GF-D8 (cell line): ENCODE measurements at places on chromosomes 5 and 9.

- DNase-seq, result no peak
These were observed 19.9 kb upstream of the ZSWIM6 start for GRCh38 chr5:61311836-61312808.

DNA sequence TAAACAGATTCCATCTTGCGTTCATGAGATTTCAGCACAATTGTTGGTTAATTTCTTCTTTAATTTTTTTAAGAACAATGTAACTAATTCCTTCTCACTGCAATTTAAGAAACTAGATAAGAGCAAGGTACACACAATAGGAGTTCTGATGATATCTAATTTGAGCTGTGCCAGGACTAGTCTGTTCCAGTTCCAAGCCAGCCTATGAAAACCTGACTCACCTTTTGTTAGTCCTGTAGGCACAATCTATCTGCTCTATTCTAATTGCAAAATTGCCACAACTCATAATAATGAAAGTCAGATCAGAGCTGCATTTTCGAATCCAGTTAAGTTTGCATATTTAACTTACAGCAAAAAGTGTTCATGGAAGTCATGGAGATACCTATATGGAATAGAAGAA, 494.1 kb upstream of the TUSC1 start:
- no peak for DNase-seq

DNA sequence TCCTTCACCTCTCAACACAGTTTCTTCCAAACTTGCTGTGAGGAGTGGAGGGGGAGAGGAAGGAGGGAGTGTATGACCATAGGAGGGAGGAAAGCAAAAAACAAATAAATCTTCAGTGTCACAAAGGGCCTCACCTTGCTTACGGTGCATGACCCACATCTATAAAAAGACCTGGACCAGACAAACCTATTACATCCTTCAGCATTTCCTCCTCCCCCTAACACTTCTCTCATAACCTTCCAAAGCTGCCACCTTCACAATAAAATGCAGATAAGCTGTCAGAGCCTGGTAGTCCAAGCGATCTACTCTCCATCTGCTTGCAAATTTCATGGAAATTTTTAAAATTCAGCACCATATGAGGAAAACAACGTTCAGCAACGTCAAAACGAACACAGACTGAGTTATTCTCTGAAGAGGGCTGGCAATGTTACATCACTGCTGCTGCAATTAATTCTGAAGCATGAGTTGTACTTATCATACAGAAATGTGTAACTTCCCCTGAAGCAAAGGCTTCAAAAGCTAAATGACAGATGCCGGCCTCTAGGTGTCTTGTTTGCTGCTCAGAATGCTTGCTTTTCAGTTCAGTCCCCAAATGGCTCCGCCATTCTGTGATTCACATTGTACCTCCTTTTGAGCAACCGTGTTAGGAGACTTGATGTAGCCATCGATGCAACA, 62.9 kb downstream of the EFNA5 start:
- DNase-seq, result no peak

DNA sequence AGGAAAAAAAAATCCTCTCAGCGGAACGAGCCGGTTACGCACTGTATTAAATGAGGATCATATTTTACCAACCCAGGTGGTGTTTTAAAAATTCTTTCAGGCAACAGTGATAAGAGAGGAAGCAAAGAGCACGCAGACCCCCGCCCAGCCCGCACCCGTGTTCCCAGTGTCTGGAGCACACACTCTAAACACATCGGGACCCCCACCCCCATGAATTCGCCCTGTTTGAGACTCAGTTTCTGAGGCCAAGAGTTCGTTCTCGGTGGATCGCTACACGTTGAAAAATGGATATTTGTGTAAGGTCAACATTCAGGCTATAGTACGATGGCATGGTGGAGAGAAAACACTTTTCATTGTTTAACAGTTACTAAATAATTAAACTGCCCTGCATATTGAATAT, 196.3 kb downstream of the MEF2C start:
- no peak for DNase-seq

DNA sequence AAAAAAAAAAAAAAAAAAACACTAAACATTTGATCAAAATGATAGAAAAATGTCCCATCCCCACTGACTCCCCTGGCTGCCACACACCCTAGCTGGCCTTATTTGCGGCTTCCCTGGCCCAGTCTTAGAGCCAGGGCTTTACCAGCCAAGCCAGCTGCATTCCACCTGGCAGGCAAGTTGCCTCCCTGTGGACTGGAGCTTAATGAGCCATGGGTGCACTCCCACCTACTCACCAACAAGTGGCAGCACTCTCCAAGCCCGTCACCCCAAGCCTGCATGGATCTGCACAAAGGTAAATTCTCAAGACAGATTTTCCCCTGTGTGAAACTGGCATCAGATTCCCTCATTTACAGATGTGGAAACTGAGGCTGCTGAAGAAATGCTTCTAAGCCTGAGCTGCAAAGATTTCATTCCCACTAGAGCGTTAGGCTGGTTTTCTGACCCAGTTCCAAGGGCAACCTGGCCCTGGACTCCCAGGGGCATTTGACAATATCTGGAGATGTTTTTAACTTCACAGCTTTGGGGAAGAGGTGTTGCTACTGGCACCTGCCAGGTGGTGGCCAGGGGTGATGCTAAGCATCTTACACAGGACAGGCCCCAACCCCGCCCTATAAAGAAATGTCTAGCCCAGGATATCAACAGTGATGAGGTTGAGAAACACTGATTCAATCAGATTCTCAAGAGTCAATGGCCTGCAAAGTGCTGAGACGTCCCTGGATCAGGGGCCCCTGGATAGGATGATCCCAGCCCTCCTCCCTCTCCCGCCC, 21.9 kb upstream of the VDAC1 start:
- no peak for DNase-seq

GRCh38 chr9:27157097-27157496, 48.1 kb downstream of the TEK start:
- DNase-seq, result no peak

DNA sequence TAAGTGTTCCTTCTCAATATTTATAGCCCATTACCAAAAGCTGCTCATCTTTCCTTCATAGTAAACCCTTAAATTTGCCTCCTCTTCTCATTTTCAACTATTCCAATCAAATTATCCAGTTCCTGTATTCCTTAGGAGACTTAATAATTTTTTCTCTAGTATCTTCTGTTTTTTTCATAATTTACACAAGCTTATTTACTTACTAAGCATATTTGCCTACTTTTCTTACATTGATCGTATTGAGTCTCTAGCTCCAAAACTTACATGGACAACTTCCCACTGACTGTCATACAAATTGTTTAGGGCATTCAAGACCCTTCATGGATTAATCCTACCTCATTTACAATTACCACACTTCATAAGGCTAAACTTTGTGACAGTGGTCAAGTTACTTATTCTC, 3.6 kb downstream of the CERT1 start:
- DNase-seq, result no peak

GRCh38 chr5:126777257-126777974, 480 bp downstream of the LMNB1 start:
- peak; percentile 2 for DNase-seq

DNA sequence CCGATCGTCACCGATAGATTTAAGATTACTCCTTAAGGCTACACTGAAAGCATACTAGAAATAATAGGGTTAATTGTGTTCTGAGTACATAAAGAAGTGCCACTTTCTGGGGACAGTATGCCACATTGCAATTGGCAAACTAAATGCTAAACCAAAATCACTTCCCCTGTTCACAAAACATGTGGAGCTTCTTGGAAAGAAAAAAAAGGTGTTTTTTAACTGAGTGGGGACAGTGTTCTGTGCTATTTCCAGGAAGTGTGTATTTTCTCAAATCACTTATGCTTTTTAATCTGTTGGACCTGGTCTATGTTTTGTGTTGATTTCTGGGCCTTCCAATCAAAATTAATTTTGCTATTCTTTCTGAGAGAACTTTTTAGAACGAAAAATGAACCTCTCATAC, 149.3 kb upstream of the MPDZ start:
- no peak for DNase-seq

DNA sequence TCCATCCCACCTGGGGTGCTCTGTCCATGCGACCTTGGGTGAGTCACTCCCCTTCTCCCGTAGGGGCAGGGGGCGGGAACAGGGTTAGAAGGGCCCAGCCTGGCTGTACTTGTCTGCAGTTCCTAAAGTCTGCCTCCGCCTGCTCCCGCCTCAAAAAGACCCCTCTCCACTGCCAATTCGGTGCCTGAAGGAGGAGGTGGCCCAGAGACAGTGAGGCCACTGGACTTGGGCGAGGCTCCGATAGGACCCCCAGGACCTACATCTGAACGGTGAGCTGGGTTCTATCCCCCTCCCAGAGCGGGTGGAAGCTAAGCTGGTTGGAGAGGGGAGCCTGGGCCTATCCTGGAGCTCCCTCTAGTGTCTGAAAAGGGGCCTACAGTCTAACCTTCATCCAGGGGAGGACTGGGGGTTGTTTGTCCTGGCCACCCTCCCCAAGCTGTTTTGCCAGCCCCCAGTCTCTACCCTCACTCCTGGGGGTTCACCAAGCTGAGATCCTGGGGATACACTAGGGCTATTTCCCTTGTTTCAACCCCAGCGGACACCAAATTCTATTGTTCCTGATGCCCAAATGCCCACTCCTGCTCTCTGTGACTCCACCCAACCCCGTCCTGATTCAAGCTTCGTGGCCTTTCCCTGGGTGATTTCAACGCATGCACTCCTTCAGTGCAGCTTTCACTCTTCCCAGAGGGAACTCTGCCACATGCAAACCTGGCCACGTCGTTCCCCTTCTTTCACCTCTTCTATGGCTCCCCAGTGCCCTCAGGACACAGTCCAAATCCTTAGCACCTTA, 6.1 kb upstream of the CRB2 start:
- no peak for DNase-seq

DNA sequence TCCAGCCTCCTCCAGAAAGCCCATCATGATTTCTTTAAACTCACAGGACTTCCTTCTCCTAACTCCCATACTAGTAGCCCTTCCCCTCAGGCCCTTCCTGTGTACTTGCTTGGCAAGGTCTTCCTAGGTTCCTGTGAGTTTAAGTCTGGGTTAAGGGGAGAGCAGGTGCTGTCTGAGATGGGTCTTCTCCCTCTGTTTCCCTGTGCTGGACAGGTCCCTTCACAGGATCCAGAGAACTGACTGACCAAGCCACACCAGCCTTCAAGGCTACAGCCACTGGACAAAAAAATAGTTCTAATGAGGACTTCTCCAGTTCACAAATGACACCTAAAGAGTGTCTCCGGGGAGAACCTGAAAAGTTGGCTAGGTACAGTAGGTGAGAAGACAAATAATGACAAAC, 29.5 kb upstream of the MYORG start:
- DNase-seq, result no peak

GRCh38 chr9:20662156-20662555, 21.9 kb upstream of the FOCAD start:
- DNase-seq, result no peak

DNA sequence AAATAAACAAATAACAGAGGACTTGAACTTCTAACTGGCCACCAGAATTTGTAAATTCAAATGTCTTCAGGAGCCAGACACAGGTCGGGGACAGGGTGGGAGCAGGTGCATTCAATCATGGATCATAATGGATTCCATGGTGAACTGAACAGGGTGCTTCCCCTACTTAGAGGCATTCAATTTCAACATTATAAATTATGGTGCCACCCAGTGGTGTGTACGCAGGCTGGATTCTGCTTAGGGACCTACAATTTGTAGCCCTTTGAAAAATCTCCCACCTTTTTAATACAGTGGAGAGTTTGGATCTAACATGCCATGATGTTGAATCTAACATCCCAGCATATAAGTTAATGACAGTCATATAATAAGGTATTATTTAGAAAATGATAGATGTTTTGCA, 22.3 kb downstream of the KLF9 start:
- no peak for DNase-seq

DNA sequence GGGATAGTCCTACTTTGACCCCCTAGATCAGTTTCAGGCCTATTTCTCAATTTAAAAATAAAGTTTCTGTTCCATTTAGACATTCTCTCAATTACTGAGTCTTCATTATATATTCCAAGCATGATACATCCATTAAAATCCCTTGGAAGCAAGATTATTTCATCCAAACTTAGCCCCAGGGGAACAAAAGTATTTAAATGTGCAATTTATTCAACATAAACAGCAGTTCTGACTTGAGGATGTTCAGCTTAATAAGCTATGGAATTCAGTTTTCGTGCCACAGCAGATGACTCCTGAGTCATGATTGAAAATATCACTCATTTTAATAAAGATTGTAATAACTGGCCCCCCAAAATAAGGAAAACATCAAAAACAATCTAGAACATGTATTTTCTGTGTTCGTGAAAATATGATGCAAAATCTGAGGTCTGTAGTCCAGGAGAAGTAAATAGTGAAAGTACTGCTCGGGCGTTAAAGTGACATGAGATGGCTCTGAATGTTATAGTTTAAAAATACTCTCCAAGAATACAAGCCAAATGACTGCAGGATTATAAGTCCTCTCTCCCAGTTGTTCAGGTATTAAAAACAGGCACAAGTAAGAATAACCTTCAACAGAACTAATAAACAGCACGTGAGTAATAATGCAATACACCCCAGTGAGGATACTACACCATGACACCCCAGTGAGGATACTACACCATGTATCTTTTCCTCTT, 67.1 kb downstream of the RETREG1 start:
- DNase-seq, result no peak

- no peak for DNase-seq
These were observed 730.1 kb downstream of the NR2F1-AS1 start for GRCh38 chr5:92850886-92851285.

DNA sequence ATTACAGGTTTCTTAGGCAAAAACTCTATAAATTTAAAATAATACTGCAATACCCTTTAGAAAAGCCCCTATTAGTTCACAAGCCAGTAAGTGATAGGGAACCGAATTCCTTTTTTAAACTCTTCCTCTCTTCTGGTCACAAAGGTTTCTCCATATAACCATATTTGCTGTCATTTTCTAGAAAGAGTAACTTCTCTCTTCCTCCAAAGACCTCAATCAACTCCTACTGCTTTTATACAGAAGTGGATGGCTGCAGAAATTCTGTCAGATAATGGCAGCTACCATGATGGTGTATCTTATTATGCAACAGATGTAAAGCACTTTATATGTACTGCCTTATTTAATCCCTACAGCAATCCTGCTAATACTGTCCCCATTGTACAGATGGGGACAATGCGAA, 6.2 kb downstream of the TUT7 start:
- no peak for DNase-seq

DNA sequence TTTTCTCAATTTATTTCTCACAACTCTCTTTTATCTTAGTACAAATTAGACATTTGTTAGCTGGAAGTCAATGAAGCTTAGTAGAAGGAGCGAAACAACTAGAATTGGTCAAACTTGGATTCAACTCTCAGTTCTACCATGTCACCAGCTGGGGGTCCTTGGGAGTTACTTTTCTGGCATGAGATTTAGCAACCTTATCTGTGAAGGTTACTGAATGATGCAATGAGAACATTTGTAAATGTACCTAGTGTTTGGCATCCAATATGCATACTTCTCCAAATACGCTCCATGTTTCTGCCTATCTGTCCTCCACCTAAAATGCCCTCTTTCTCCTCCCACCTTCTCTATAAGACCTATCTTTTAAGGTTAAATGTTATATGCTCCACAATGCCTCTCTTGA, 6.3 kb downstream of the HNRNPA0 start:
- no peak for DNase-seq

GRCh38 chr5:77066823-77067442, 20.2 kb downstream of the ZBED3 start:
- DNase-seq, result no peak
